ENCODE measurements at places on chromosomes 2 and 18.

GRCh38 chr2:111695441-111696007 lies 188.5 kb downstream of the ANAPC1 start:
- DNase-seq = no peak

GRCh38 chr2:203625701-203626100 lies 80.7 kb upstream of the CD28 start:
- DNase-seq = no peak

DNA sequence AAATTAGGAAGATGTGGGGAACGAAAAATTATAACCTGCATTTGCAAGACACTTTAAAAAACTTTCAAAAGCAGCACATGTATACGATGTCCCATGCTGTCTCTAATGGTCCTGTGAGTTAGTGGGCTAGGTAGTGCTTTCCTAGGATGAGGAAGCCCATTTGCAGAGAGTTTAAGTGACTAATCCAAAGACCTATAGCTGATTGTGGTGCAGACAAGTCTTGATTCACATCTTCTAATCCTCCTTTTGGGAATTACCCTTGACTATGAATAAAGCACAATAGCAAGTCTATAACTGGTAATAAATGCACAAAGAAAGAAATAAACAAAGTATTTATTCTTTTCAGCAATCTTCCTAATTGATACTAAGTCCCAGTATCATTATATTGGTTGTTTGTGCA lies 234.6 kb upstream of the FANCL start:
- DNase-seq = no peak

GRCh38 chr2:163198007-163198406 lies 359.4 kb upstream of the KCNH7 start:
- no peak for DNase-seq

- no peak for DNase-seq
Observed at GRCh38 chr2:88095022-88095421, 27.4 kb downstream of the SMYD1 start.

GRCh38 chr2:65539633-65540032 lies 107.2 kb upstream of the SPRED2 start:
- no peak for DNase-seq

DNA sequence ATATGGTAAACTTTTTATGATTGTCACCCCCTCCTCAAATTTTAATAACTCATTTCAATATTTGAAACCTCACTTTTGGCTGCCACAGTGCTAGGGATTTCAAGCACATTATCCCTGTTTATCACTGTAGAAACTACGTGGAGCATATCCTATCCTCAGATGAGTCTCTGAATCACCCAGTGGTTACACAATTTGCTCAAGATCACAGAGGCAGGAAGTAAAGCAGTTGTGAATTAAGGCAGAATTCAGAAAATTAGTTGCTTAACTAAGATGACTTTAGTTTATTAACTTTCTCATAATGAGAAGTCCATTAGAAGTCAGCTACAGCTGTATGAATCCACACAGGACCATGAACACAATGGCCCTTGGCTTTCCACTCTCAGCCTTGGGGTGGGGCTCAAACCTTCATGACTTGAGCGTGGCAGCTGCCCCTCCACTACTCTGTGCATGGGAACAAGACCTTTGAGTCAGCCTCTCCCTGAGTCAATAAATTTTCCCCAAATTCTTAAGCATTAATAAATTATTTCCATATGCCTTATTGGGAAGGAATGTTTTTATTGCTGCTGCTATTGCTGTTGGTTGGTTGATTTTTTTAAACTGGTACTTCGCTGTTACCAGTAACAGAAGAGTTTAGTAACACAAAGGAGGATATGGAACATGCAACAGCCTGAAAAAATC lies 369.0 kb downstream of the CBLN2 start:
- no peak for DNase-seq

DNA sequence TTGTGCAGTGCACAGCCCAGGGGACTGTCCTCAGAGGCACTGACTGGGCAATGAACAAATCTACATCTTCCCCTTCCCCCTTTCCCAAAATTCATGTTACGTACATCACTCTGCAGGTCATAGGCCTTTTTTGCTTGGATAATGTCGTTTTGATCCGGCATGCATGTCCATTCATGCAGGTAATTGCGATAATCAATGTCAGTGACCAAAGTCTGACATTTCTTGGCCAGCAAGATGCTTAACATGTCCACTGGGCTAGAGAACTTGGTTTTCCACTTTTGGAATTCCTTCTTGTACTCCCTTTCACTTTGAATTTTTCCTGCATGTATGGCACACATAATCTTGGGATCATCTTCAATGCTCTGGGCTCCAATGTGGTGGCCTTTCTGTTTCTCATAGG lies 124.6 kb downstream of the NEB start:
- no peak for DNase-seq

DNA sequence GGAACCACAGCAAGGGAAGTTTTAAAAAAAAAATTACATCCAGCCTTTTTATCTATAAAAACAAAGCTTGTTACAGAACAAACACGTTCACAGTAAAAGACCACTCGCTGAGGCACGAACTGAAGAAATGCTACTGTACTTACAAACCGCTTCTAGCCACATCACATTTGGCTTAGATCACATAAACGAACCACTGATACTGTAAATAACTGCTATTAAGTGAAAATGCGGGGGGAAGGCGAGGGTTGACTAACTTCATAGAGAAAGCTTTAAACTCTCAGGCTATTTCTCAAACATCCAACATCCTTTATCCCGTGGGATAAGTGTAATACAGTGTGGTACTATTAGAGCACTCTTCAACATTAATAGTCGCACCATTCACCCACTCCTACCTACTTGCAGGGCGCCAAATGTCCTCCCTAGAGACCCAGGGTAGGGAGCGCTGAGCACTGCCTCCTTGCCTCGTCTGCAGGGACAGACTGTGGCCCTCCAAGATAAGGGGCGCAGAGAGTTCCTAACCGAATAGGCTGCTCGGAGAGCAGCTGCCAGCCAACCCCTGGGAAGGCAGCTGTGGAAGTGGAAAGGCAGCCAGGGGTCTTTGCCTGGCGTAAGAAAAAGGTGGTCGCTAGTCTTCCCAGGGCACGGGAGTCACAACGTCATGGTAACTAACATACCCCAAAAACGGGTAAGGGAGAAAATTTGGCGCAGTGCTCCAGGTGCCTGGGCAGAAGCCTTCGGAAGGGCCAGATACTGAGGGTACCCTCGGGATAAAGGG lies 854 bp downstream of the GPR155 start:
- peak; percentile 60 for DNase-seq

DNA sequence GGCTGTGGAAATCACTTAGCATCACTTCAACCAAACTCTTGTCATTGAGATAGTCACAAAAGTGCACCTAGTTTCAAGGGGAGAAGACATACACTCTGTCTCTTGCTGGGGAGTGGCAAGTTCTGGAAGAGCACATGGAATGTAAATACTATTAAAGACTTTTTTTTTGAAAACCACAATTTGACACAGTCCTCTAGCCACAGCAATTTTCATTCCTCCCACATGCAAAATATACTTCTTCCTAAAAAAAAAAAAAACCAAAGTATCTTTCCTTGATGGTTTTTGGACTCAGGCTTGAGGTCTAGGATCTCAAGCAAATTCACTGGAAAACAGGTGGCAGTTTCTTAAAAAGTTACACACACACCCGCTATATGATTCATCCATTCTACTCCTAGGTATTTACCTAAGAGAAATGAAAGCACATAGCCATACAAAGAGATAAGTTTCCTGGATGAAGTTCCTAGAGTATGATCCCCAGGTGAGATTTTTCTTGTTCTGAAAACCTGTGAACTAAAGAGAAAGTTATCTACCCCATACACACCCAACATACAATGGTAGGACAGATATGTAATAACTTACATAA lies 295.8 kb downstream of the SP3 start:
- DNase-seq = no peak

GRCh38 chr18:76167410-76167809 lies 327.6 kb downstream of the ZNF516 start:
- DNase-seq = no peak

GRCh38 chr2:15163326-15163725 lies 397.8 kb downstream of the NBAS start:
- peak; percentile 21 for DNase-seq

- DNase-seq = no peak
Observed at GRCh38 chr2:181782660-181783059, 102.3 kb upstream of the NEUROD1 start.

- DNase-seq = no peak
Observed at GRCh38 chr2:25275575-25275965, 66.2 kb downstream of the DNMT3A start.

DNA sequence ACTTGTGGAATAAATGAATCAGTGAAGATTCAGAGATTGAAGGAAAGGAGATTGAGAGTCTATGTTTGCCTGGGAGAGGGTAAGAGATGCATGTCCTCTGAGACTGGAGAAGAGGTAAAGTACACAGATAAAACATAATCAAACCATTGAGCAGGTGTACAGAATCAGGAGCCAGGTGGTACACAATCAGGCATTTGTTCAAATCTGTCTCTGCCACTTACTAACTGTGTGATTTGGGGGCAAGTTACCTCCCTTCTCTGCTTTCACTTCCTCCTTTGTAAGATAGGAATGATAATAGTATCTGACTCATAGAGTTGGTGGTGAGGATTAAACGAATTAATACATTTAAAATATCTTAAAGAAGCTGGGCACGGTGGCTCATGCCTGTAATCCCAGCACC lies 94.0 kb downstream of the CDK15 start:
- DNase-seq = no peak

- no peak for DNase-seq
Observed at GRCh38 chr18:22728481-22729105, 204.5 kb upstream of the RBBP8 start.

- no peak for DNase-seq
Observed at GRCh38 chr2:237904831-237905599, 45.6 kb downstream of the RAMP1 start.

DNA sequence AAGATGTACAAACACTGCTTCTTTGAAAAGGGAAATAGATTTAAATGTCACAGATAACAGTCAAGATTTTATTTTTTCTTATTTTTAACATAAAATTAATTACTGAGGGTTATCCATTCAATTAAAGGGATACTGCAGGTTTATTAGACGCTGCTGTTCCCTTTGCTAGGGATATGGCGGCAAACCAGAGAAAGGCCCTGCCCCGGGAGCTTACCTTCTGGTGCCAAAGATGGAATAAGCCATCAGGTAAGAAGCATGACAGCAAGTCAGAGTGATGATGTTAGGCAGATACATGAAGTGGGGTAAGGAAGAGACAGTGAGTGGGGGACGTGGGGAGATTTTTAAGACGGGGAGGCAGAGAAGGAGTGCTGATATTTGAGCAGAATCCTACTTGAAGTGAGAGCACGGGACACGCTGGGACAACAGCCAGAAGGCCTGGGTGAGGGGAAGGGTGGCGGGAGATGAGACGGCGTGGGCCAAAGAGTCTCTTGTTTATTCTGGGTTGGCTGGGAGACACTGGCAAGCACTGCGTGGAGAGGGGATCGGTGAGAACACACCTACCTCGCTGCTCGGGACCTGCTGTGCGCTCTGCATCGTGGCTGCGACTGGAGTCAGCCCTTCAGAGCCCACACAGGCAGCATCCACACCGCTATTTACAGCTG lies 250.5 kb upstream of the TMEM200C start:
- DNase-seq = no peak

GRCh38 chr18:79123948-79124347 lies 54.8 kb downstream of the ATP9B start:
- DNase-seq = peak; percentile 48

GRCh38 chr2:160270571-160271113 lies 70.6 kb upstream of the ITGB6 start:
- DNase-seq = no peak

GRCh38 chr2:112314856-112315255 lies 39.5 kb downstream of the ZC3H6 start:
- DNase-seq = no peak

GRCh38 chr2:235262750-235263149 lies 231.1 kb upstream of the AGAP1 start:
- DNase-seq = no peak

GRCh38 chr18:62071071-62071470 lies 115.8 kb downstream of the PIGN start:
- no peak for DNase-seq

DNA sequence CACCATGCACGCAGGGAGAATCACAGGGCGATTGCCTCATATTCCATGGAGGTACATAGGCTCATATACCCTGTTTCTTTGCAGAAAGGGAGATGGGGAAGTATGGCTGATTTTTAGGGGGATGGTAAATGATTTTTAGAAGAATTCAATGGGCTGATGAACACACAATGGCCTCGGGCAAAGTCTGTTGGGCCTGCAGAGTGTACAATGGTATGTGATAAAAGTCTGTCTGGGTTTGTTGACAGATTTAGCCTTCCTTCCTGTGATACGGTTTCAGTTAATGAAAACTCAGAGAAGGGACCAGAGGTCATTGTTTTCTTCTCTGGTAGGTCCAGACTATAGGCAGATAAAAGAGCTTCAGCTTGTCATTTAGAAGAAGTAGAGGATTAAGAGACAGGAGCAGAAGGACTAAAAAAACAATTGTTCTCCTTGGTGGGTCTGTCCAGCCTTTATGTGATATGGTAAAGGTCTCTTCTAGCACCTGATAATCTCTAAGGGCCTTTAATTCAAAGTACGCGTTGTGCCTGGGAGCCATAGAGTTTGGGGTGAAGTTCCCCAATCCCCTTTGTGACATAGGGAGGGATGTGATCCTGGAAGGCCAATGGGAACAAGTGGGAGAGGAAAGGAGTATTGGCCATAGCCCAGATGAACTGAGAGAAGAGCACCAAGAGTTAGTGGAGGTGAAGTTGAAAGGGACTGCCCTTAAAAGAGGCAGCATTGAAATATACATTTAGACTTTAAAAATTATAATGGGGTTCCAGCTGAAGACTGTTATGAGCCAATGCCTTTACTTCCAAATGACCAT lies 107.5 kb upstream of the SERPINE2 start:
- no peak for DNase-seq

- DNase-seq = no peak
Observed at GRCh38 chr2:141348481-141348880, 782.3 kb downstream of the LRP1B start.

All from RKO (cell line).